Non-pigmented ciliary epithelial cell (primary cell): ENCODE measurements at places on chromosomes 12 and 14.

DNA sequence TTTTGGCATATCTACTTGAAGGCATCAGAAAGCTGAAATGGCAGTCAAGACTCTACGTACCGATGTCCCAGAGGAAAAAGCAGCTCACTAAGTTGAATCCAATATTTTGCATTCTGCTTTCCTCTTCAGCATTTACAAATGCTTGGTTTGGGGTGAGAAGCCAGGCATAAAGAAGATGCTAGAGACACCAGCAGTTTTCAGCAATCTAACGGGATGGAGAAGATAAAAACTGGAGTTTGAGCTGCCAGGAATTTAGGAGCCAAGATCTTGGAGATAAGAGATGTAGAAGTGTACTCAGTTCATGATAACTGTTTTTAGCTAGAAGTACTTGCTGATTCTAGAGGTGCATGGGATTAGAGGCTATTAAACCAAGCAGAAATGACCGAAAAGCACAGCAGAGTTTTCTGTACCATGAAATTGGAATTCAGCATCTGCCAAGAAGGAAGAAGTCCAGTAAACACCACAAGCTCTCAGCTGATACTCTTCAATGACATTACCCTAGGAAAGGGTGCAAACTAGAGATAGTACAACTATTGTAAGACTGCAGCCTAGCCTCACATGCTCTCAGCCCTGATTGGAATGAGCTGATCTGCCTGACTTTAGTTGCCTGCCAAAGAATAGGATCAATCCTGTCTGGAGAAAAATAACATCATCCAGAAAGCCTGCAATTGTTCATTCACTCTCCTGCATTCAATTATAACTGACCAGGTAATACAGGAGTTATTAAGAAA lies 7.4 kb upstream of the ALDH1L2 start:
- DNase-seq, result no peak

- DNase-seq, result no peak
These were observed 82.9 kb upstream of the CPM start for GRCh38 chr12:69015831-69016230.

- DNase-seq, result no peak
These were observed 1.8 kb upstream of the ZNF839 start for GRCh38 chr14:102317564-102318248.

GRCh38 chr12:110885152-110885840 lies 35.1 kb downstream of the MYL2 start:
- DNase-seq, result no peak

DNA sequence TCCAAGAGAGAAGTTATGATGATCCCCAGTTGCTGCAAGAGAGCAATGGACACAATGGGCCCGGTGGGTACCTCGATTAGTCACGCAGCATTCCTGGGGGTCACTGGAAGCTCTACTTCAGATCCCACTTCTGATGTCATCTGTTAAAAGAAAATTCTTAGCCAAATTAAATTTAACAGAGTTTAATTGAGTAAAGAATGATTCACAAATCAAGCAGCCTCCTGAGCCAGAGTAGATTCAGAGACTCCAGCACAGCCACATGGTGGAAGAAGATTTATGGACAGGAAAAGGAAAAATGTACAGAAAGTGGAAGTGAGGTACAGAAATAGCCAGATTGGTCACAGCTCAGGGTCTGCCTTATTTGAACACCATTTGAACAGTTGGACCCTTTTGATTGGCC lies 107.5 kb downstream of the SPTSSA start:
- DNase-seq, result no peak

- DNase-seq, result no peak
These were observed 557.2 kb upstream of the STXBP6 start for GRCh38 chr14:25607192-25607591.

- DNase-seq, result peak; percentile 36
These were observed 75.5 kb upstream of the RERGL start for GRCh38 chr12:18165422-18165871.
